ENCODE measurements at places on chromosomes 12 and 14.

GRCh38 chr12:42776396-42776795, 186.8 kb upstream of the PRICKLE1 start:
- no peak for DNase-seq

- DNase-seq: no peak
These were observed 10.7 kb downstream of the SOAT2 start for GRCh38 chr12:53113951-53114350.

DNA sequence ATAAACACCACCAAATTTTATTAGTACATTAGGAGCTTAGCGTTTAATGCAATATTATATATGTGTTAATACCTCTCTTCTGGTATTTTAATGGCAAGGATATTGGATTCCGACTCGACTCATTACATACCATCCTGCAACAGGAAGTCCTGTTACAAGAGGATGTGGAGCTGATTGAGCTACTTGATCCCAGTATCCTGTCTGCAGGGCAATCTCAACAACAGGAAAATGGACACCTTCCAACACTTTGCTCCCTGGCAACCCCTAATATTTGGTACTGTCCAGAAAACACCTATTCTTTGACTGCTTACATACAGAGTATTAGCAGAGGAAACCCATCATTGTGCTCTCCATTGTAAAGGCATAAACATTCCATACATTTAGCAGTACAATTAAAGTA, 45.2 kb downstream of the VEZT start:
- DNase-seq: no peak

- no peak for DNase-seq
These were observed 1.1 kb downstream of the TAOK3 start for GRCh38 chr12:118371321-118372282.

DNA sequence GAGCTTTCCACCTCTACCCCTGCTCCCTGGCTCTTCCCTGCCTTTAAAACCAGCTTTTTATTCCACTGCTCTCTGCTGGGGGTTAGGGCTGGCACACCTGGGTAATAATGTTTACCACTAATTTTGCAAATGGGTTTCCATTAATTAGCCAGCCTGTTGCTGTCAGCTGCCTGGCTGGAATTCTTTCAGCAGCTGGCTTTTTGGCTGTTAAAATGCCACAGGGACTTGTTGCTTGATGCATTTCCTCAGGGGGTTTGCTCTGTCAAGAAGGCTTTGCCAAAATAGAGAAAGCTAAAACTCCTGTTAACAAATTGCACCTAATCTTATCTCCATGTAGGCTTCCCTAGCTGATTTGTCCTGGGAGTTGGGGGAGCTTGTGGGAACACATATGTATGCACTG, 51.8 kb upstream of the PSMC1 start:
- no peak for DNase-seq

GRCh38 chr14:87278415-87278814, 714.6 kb downstream of the GALC start:
- no peak for DNase-seq

GRCh38 chr12:100799770-100800169, 5.2 kb downstream of the ANO4 start:
- DNase-seq: no peak

DNA sequence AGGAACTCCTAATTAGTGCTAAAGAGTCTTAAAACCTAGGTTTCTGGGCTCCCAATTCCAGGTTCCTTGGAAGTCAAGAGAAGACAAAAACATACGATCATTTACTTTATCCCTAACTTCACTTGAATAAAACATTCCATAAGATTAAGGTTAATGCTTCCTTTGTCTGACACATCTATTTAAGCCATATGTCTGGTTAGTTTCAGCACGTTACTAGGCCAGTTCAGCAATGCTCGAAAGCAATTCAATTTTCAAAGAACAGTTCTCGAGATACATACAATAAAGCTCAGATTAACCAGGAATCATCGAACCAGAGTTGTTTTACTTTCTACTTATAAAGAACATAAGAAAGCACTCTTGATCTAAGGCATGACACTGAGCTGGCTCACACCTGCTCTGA, 68.0 kb upstream of the POC1B start:
- no peak for DNase-seq

DNA sequence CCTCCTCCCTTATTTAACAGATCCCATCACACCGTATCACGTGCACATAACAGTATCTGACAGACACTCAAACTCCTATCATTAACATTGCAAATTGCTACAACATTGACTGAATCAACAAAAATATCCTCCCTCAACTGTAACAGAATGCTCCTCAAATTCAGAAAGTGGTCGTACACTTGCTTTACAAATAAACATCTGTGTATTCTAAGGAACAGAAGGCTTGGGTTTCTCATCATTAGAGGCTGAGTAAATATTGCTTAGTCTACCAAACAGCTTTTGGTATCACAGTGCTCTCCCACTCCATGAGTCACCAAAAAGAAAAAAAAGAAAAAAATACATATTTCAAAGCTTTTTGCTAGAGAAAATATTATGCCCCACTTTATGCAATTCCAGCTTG, 23.9 kb downstream of the FERMT2 start:
- no peak for DNase-seq

- DNase-seq: no peak
These were observed 73.9 kb upstream of the HIF1A start for GRCh38 chr14:61621444-61621843.

GRCh38 chr12:108647585-108648287, 14.0 kb upstream of the SELPLG start:
- DNase-seq: no peak

- DNase-seq: no peak
These were observed 45.1 kb downstream of the FLRT2 start for GRCh38 chr14:85574853-85575616.

- DNase-seq: no peak
These were observed 29.0 kb downstream of the SLC2A3 start for GRCh38 chr12:7907009-7907408.

- DNase-seq: no peak
These were observed 98.4 kb downstream of the EFCAB11 start for GRCh38 chr14:89855961-89856656.

DNA sequence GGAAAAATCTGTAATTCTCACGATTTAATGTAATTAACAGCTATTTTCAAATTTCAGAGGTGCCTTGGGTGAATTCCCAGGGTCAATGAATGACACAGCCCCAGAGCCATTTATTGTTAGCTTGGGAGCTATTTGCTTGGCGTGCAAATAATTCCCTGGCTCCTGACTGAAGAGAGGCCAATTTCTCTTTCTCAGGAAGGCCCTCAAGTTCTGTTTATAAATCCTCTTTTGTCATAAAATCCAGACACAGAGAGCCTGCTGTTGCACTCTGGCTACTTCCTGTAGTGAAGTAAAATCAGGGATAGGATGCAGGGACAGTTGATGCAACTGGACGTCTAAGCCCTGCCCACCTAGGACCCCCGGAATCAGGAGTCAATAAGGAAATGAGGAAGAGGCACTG, 154.3 kb downstream of the TMX1 start:
- no peak for DNase-seq

DNA sequence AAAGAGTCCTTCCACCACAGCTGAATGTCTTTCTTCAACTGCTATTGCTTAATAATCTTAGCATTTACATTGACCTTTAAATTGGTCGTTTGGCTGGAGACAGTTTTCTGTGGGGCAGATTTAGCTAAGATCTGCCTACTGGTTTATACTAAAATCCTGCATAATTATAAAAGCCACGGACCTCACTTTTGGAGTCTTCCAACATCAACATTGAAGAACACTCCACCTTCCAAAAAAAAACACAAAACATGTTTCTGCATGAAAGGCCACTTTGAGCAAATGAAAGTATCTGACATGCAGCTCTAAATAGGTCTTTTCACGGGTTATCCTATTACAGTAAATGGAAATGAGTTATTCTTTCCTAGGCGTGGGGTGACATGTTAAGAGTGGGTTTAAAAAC, 57.0 kb upstream of the KRR1 start:
- DNase-seq: no peak

GRCh38 chr12:12835378-12836146, 22.4 kb downstream of the DDX47 start:
- DNase-seq: no peak

- DNase-seq: no peak
These were observed 48.6 kb upstream of the PPM1H start for GRCh38 chr12:62983594-62983993.

DNA sequence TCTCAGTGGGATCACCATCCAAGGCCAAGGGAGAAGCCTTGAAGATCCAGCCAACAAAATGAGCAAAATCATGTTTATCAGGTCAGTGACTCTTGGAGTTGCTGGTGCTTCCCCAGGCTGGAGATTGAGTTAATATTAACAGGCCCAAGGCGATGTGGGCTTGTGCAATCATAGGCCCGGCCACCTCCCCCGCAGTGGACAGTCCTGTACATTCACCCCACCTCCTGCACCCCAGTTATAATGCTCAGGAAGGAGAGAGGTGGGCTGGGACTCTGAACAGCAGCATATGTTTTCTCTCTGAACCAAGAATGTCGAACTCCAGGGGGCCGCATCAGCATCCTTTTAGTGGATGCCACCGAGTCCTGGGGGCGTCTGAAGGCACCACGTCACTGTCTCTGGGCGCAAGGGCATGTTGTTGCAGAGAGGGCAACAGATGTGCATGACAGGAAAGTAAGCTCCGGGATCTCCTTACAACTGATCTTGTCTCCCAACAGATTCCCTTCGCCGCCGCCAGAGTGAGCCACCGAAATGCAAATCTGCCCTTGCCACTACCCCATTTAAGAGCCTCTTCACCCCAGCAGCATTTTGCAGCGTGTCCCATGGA, 32.2 kb upstream of the SERPINA6 start:
- DNase-seq: no peak

DNA sequence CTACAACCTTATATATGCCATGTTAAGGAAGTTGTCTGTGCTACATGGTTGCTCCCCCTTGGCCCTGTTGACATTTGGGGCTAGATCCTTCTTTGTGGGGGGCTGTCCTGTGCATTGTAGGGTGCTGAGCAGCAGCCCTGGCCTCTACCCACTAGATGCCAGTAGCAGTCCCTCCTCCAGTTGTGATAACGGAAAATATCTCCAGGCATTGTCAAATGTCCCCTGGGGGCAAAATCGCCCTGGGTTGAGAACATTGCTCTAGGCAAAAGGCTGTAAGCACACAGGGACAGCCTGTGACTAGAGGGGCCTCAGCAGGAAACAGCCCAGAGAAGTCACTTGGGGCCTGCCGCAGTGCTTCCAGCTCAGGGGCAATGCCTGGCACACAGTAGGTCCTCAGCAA, 1100.3 kb downstream of the BCL11B start:
- DNase-seq: no peak

DNA sequence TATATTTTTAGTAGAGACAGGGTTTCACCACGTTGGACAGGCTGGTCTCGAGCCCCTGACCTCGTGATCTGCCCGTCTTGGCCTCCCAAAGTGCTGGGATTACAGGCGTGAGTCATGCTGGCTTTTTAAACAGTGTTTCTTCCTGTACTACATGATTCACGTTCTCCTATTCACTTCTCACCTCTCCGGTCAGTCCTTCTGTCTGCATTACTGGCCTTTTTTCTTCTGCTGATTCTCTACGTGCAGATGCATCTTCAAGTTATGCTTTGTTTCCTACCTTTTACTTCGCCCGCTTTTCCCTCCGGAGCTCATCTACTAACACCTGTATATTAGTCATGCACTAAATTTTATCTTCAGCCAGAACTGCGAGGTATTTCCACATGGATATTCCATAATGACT, 296.2 kb upstream of the FLRT2 start:
- no peak for DNase-seq

DNA sequence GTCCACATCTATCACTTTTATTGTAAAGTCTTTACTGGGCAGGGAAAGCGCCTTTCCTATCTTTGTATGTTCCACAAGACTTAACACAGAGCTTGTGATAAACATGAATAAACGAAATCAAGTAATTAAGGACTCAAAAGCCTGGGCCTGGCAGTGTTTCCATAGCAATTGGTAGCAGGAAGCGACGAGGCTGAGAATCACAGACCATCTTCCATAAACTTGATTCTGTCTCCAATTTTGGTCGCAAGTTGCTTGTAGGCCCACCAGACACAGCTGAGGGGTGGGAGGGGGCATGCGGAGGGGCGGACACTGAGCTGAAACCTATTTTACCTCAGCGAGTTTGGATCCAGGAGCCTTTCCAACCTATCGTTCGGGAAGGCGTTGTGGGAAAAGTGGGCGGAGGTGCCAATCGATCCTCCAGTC, 302 bp downstream of the CCDC38 start:
- no peak for DNase-seq

- DNase-seq: no peak
These were observed 224.3 kb downstream of the PELI2 start for GRCh38 chr14:56342494-56342942.

GRCh38 chr12:119692997-119693396, 25.1 kb downstream of the PRKAB1 start:
- no peak for DNase-seq

- no peak for DNase-seq
These were observed 21.3 kb upstream of the RBM19 start for GRCh38 chr12:113987261-113988063.

DNA sequence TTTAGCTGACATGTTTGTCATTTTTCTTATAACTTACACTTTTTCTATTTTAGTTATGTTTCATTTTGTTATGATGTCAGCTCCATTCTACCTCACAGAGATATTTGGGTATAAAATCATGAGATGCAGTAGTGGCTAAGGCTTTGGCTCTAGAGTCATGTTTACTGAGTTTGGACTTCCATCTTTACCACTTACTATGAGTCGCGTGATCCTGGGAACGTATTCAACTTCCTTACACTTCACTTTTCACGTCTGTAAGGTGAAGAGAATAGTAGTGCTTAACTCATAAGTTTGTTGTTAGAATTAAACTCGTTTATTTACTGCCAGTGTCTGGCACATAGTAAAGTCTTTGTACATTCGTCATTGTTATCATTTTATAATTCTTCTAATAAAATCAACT, 126.3 kb downstream of the ERC1 start:
- DNase-seq: no peak

DNA sequence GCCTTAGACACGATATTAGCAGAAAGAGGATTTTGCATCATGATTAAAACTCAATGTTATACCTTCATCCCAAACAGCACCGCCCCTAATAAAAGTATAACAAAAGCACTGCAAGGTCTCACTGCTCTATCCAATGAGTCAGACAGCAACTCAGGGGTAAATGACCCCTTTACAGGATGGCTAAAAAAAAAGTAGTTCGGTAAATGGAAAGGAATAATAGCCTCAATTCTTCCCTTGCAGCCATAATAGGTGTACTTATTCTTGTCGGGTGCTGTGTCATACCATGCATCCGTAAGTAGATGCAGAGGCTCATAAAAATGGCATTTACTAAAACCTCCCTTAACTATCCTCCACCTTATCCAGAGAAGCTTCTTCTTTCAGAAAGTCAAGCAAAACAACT, 53.9 kb upstream of the AP4S1 start:
- no peak for DNase-seq

DNA sequence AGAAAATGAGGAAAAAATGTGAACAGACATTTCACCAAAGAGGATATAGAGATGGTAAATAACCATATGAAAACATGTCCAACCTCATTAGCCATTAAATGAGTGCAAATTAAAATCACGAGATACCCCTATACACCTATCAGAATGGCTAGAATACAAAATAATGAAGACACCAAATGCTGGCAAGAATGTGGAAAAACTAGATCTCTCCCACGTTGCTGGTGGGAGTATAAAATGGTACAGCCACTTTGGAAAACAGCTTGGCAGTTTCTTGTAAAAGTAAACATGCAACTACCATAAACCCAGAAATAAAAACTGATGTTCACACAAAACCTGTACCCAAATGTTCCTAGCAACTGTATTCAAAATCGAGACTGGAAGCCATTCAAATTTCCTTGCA, 38.3 kb upstream of the TCL1B start:
- DNase-seq: no peak

Data from stimulated activated CD4-positive, alpha-beta T cell treated with anti-CD3 and anti-CD28 coated beads, Interleukin-12 subunit alpha, Interleukin-12 subunit beta, amount 100 ng/mL, for 24 hours (primary cell).